Immature natural killer cell (primary cell): ENCODE measurements at places on chromosomes 3 and 15. TPM values are rescaled to one million over a fixed set of nuclear protein-coding genes. Genes with fewer than 3 reads are reported as not detected.

Gene PROK2
- not detected for polyA plus RNA-seq

Gene CHCHD4
- polyA plus RNA-seq: 23.2 TPM

Gene GOLGA6L4
- not detected for polyA plus RNA-seq

Gene FSIP1
- 1.3 TPM for polyA plus RNA-seq

Gene C3orf49
- not detected for polyA plus RNA-seq

GRCh38 chr15:55796321-55796965, 53.5 kb upstream of the PRTG start:
- H3K4me1 ChIP-seq: no peaks in the 10 kb centered on the region
- H3K27ac ChIP-seq: no peak overlapping the region
- H3K36me3 ChIP-seq: no peaks in the 10 kb centered on the region
- H3K27me3 ChIP-seq: no peaks in the 10 kb centered on the region

DNA sequence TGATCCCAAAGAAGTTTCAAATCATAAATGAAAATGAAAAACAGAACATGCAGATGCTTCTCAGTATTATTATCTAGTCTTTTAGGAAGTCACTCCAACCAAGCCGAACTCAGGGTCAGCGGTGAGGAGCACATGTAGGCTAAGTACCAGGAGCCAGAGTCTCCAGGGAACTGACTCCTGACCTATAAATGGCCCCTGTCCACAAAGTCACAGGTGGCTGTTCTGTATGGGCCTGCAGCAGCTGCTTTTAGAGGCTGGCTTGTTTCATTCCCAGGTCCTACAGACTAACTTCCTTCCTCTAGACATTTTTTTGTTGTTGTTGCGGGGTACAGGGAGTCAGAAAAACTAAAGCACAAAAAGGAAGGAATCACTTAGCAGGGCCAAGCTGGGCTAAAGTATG, 54.6 kb downstream of the DAPK2 start:
- no peak overlapping the region for H3K27ac ChIP-seq
- no peaks in the 10 kb centered on the region for H3K36me3 ChIP-seq
- H3K27me3 ChIP-seq: no peaks in the 10 kb centered on the region
- peaks cover 29% of the 10 kb centered on the region for H3K4me1 ChIP-seq
- no peak for DNase-seq

- no peaks in the 10 kb centered on the region for H3K27me3 ChIP-seq
- no peak overlapping the region for H3K27ac ChIP-seq
- H3K36me3 ChIP-seq: no peaks in the 10 kb centered on the region
- H3K4me1 ChIP-seq: no peaks in the 10 kb centered on the region
- no peak for DNase-seq
Observed at GRCh38 chr15:51699373-51699772, 18.1 kb downstream of the SCG3 start.

DNA sequence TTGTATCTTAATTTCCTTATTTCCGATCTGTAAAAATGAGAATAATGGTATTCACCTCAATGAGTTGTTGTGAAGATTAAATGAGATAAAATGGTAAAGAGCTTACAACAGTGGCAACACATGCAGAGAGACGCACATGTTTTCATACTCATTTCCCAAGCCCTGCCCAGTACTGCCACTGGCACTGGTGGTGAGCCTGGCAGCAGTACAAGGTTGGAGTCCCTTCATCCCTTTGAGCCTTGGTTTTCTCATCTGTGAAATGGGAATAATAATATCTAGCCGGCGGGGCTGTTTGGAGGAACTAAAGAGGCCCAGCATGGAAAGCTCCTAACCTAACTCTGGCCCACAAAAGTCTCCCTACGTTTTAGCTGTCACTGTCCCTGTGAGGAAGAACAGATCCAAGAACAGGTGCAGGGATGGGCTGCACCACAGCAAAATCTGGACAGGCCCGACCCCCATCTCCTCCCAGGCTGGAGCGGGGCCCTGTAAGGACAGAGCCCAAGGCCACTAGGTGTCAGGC, 866 bp upstream of the CD276 start:
- no peak overlapping the region for H3K27ac ChIP-seq
- peaks cover 7% of the 10 kb centered on the region for H3K4me1 ChIP-seq
- H3K27me3 ChIP-seq: peaks cover 6% of the 10 kb centered on the region
- H3K4me3 ChIP-seq: peak overlapping the region; percentile 22
- no peak for DNase-seq

DNA sequence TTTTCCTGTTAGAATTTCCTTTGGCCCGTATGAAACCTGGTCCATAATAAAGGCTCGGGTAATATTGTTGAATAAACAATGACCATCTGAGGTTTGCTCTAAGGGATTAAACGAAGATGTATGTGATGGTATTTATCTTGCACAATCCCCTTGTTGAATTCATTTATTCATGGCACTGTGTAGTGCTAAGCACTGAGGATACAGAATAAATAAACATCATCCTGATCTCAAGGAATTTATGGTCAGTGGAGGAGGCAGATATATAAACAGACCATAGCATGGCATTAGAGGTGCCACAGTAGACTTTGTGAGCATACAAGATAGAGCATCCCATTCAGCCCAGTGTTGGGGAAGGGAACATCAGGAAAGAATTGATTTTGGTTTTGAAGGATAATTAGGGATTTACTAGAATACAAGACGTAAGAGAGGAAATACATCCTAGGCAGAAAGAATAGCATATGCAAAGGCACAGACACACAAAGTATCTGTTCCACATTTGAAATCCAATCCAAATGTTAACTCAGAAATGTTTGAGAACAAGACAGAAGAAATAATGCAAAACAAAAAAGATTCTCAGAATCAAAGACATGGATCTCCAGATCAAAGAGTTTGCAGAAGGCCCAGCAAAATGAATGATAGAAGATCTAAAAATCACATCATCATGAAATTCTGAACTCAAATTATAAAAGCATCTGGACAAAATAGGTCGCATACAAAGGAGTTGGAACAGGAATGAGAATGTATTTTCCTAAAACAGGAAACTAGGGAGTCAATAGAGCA, 5.4 kb upstream of the IGF2BP2 start:
- H3K27me3 ChIP-seq: peaks cover 15% of the 10 kb centered on the region
- DNase-seq: no peak
- H3K36me3 ChIP-seq: no peaks in the 10 kb centered on the region

GRCh38 chr3:140832883-140833282, 108.8 kb upstream of the SLC25A36 start:
- peaks cover 3% of the 10 kb centered on the region for H3K4me1 ChIP-seq
- DNase-seq: no peak
- H3K27me3 ChIP-seq: peaks cover 5% of the 10 kb centered on the region

DNA sequence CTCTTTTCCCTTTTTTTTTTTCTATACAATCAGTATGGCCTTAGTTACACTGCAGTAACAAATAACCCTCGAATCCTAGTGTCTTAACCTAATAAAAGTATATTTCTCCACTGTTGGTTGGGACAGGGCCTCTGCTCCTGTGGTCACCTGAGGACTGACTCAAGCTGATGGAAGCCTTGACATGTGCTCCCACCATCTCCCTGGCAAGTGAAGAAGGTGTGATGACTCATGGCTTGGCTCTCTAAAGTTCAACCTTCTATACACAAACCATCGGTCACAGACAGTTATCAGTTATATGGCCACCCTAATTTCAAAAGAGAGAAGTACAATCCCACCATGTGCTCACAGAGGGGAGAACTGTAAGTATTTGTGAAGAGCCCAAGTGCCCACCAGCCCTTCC, 65.8 kb upstream of the CACNA2D3 start:
- no peak overlapping the region for H3K4me3 ChIP-seq
- no peak overlapping the region for H3K27ac ChIP-seq
- H3K27me3 ChIP-seq: peaks cover 4% of the 10 kb centered on the region
- H3K4me1 ChIP-seq: no peaks in the 10 kb centered on the region

GRCh38 chr3:88385090-88385489, 235.3 kb downstream of the C3orf38 start:
- no peak overlapping the region for H3K27ac ChIP-seq
- no peak overlapping the region for H3K4me3 ChIP-seq
- H3K36me3 ChIP-seq: no peaks in the 10 kb centered on the region
- H3K4me1 ChIP-seq: no peaks in the 10 kb centered on the region
- peaks cover 2% of the 10 kb centered on the region for H3K27me3 ChIP-seq
- no peak for DNase-seq

- no peak overlapping the region for H3K27ac ChIP-seq
- no peaks in the 10 kb centered on the region for H3K36me3 ChIP-seq
- H3K27me3 ChIP-seq: peaks cover 2% of the 10 kb centered on the region
- no peaks in the 10 kb centered on the region for H3K4me1 ChIP-seq
- no peak overlapping the region for H3K4me3 ChIP-seq
Observed at GRCh38 chr15:84402856-84403608, 167.5 kb downstream of the GOLGA6L4 start.

DNA sequence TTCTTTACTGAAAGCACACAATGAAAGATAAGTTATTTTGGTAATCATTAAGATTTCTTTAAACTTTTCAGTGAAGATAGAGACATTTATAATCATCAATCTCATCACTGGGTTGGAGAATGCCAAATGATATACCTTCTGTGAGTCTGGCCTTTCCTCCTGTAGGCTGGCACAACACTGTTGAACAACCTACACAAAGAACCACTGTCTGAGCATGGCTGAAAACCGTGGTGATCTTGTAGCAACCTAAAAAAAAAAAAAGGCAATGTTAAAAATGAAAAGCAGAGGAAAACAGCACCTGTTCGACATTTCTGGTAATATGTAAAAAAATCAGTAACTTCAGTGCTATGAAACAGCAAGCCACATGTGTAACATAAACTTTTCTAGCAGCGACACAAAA, 1.8 kb downstream of the RPS27L start:
- peaks cover 31% of the 10 kb centered on the region for H3K4me1 ChIP-seq
- no peak for DNase-seq
- peak overlapping the region; percentile 97 for H3K4me3 ChIP-seq
- H3K27me3 ChIP-seq: peaks cover 5% of the 10 kb centered on the region

- peaks cover 3% of the 10 kb centered on the region for H3K27me3 ChIP-seq
- H3K4me1 ChIP-seq: no peaks in the 10 kb centered on the region
- no peak overlapping the region for H3K4me3 ChIP-seq
- H3K27ac ChIP-seq: no peak overlapping the region
- DNase-seq: no peak
Observed at GRCh38 chr3:54988838-54989630, 61.2 kb upstream of the LRTM1 start.

DNA sequence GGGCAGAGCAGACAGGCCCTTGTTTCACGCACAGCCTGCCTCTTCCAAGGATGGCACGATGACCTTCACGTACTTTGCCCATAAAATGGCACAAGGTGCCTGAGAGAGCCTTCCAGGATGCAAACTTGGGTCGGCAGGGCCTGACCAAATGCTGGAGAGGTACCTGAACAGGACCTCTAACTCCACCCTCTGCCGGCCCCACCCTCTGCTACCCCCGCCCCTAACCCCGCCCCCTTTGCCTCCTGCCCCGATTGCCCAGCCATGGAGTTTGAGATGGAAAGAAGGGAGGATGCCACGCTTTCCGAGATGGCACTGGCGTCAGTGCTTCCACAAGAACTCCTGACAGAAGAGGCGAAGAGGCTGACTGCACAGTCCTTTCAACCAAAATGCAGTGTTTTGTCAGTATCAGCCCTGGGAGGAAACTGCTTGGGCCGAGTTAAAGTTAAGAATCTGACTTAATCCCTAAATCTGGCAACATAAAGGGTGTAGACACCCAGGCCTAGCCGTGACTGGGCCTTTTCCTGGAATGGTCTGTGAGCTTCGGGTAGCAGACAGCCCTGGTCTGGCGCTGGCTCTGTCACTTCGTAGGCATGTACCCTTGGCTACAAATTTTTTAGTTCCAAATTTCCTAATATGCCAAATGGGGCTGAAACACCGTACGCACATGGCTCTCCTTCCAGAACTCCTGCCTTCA, 230.3 kb upstream of the RGMA start:
- no peaks in the 10 kb centered on the region for H3K4me1 ChIP-seq
- no peaks in the 10 kb centered on the region for H3K36me3 ChIP-seq
- no peak for DNase-seq
- H3K4me3 ChIP-seq: no peak overlapping the region
- H3K27ac ChIP-seq: no peak overlapping the region

DNA sequence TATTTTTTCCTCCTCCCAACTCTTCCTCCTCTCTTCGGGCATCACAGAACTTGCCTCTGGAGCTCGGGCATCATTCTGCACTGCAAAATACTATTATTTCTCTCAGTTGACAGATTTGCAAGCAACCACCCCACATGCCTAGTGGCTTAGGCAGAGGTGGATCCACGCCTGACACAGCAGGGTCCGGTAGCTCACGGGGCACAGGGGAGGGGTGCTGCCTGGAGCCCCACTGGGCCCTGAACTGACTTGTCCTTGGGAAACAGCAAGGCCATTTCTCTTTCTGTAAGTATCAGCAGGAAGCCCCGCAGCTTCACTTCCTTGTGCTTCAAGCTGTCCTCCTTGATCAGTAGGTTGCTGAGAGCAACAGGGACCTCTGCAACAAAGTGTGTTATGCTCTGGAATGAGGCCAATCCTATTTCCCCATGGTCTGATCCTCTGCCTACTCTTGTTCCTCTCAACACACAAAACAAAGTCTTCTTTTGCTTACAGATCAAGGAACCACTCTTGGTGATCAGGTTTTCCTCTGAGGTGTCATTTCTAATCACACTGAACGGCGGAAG, 69.1 kb downstream of the FAM174B start:
- H3K36me3 ChIP-seq: no peaks in the 10 kb centered on the region
- no peaks in the 10 kb centered on the region for H3K4me1 ChIP-seq
- no peak for DNase-seq

GRCh38 chr3:172868582-172869200, 118.2 kb downstream of the ECT2 start:
- no peak overlapping the region for H3K4me3 ChIP-seq
- DNase-seq: no peak
- H3K4me1 ChIP-seq: no peaks in the 10 kb centered on the region
- H3K27ac ChIP-seq: no peak overlapping the region
- no peaks in the 10 kb centered on the region for H3K36me3 ChIP-seq
- H3K27me3 ChIP-seq: no peaks in the 10 kb centered on the region

DNA sequence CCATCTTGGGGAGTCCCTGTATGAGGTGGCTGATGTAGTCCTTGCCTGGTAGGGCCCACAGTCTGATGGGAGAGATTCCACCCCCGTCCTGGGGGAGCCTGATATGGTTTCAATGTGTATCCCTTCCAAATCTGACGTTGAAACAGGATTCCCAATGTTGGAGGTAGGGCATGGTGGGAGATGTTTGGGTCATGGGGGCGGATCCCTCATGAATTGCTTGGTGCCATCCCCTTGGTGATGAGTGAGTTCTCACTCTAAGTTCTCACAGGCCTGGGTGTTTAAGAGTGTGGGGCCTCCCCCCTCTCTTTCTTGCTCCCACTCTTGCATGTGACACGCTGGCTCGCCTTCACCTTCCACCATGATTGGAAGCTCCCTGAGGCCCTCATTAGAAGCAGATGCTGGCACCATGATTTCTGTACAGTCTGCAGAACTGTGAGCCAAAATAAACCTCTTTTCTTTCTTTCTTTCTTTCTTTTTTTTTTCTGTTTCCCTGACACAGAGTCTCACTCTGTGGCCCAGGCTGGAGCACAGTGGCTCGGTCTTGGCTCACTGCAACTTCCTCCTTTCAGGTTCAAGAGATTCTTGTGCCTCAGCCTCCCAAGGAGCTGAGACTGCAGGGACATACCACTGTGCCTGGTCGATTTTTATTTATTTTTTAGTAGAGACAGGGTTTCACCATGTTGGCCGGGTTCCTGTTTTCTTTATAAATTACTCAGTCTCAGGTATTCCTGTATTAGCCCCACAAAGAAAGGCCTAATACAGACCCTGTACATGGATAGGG, 28.6 kb downstream of the ITGA11 start:
- no peak for DNase-seq
- no peaks in the 10 kb centered on the region for H3K4me1 ChIP-seq
- H3K4me3 ChIP-seq: no peak overlapping the region
- H3K27me3 ChIP-seq: peaks cover 3% of the 10 kb centered on the region
- H3K36me3 ChIP-seq: no peaks in the 10 kb centered on the region

- H3K4me1 ChIP-seq: no peaks in the 10 kb centered on the region
- no peaks in the 10 kb centered on the region for H3K36me3 ChIP-seq
- H3K4me3 ChIP-seq: no peak overlapping the region
- H3K27me3 ChIP-seq: no peaks in the 10 kb centered on the region
- no peak for DNase-seq
- no peak overlapping the region for H3K27ac ChIP-seq
Observed at GRCh38 chr3:11739706-11740105, 96.0 kb upstream of the VGLL4 start.
